GM23248 (cell line): ENCODE measurements at places on chromosomes 3 and 15.

- peak; percentile 52 for DNase-seq
Observed at GRCh38 chr15:76059320-76060117, at the start of gene TMEM266. TMEM266 (plus strand) TSS chr15:76059985; CDS start chr15:76134264, 74,279 bp downstream.

DNA sequence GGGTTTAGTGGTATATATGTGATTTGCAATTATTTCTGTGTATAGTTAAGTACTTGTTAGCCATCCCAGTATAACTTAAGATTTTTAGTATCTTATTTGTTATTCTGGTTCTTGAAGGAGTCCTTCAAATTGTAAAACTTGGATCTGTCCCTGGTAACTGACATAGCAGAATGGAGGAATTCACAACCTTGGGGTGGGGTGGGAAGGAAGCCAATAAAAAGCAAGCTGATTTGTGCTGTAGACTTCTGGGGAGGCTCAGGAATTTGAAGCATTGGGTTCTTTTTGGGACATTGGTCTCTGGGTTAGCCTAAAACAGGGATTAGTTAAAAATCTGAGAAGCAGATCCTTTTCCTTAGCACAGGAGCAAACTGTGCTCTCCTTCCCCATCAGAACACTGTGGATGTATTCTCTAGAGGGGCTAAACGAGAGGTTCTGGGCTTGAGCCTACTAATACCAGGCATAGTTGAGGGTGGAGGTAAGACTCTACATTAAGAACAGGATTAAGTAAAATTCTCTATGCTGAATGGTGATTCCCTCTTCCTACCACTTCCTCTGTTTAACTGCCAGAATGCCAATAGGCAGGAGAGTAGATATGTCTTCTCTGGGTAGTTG lies 42.2 kb downstream of the GMPS start:
- DNase-seq: peak; percentile 34

- peak; percentile 81 for DNase-seq
Observed at GRCh38 chr3:143970773-143971358, 757 bp upstream of the DIPK2A start.

GRCh38 chr15:82540984-82541431 lies 751 bp upstream of the RPS17 start:
- peak; percentile 54 for DNase-seq

- DNase-seq: peak; percentile 74
Observed at GRCh38 chr3:8536096-8537056, 34.8 kb downstream of the LMCD1 start.

GRCh38 chr3:62622553-62623174 lies 249.3 kb upstream of the FEZF2 start:
- peak; percentile 68 for DNase-seq

GRCh38 chr3:24135280-24135679 lies 190.2 kb downstream of the NR1D2 start:
- peak; percentile 44 for DNase-seq

GRCh38 chr3:127817406-127817841 lies 4.9 kb downstream of the MGLL start:
- DNase-seq: peak; percentile 91

- no peak for DNase-seq
Observed at GRCh38 chr3:129539206-129539605, 3.8 kb upstream of the H1-8 start.

GRCh38 chr3:16482770-16483531 lies 30.5 kb downstream of the RFTN1 start:
- DNase-seq: no peak

- peak; percentile 78 for DNase-seq
Observed at GRCh38 chr3:15676259-15676658, 74.7 kb downstream of the BTD start.

DNA sequence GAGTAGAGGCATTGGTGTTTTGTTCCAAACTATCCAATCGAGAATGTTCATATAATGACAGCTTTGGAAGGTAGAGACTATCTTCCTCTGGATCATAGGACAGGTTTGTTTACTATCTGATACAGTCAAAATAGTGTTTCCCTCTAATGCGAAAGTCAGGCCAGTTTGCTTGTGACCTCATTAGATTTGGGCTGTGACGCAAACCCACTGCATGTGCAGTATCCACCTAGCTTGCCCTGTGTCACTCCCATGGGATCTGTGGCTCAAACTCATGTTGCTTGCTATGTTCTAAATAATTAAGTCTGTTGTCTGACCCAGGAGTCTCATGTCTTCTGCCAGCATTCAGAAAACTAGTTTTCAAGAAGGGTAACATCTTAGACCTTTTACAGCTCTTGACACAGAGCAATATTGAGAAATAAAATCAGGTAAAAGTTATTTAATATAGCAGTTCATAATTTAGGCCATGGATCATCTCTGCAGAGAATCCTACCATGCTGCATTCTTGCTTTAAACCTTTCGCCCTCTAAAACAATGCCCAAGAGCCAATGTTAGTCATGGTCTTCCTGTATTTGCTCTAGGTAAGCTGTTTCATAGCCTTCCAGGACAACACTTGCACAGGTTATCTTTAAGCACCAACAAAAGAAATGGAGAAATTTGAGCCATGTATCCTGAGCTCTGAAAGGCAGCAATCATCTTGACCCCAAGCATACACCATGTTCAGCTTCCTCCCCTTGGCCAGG lies 26.4 kb downstream of the NIT2 start:
- no peak for DNase-seq

DNA sequence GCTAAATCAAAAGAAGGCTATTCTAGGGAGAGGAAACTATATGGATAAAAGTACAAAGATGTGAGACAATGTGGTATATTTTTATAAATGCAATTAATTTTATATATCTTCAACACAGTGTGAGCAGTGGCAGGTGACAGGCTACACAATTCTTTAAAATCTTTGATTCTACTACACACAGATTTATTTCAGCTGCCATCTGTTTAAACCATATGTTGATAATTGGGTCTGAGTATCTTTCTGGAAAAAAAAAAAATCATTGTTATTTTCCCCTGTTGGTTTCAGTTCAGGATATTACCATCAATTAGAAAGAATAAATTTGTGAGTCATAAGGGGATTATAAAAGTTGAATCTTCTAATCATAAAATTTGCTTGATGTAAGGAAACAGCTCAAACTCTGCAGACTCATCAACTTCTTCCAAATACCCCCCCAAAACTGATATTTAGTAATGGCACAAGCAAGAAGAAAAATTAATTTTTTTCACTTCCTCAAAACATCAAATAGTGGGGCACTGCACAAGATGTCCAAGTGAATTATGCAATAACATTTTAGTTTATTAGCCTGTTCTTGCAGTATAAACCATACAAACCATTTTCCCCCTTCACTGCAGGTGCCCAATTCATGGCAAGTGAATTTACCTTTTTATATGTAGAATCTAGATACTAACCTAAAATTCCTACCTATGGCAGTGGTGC lies 12.0 kb downstream of the PIERCE2 start:
- DNase-seq: no peak

DNA sequence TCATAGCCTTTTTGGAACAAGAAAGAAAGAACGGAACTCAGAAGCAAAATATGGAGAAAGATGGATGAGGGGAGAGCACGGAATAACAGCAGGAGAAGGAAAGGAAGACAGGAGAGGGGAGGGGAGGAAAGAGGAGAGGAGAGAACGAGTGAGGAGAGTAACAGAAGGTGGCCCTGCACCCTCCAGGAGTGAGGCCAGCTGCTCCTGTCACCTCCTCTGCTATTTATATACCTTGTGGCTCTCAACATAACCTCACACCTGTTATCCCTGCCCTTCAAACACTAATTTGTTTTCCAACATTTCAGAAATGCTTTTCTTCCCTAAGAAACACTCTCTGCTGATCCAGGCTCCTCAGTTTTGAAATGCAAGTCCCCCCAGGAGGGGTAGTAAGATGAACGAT lies 53.4 kb upstream of the ATP2B2 start:
- no peak for DNase-seq

DNA sequence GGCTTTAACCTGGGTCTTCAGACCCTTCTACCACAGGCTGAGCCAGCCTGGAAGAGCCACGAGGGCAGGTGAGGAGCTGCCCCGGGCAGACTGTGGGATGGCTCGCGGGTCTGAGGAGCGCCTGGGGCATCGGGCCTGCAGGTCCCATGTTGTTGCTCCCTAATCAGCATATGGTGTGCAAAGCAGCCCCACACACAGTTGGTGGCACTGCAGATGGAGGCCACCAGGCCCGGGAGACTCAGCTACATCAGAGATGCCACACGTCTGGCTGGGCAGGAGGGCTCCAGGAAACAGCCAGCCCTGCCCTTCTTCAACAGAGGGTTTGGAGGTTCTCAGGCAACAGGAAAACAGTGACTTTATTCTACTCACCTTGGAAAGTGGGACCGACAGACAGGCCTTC lies 63.9 kb downstream of the XXYLT1 start:
- DNase-seq: no peak
